ENCODE measurements at places on chromosomes 7 and 10. TPM values are rescaled to one million over a fixed set of nuclear protein-coding genes. Genes with fewer than 3 reads are reported as not detected.

The HEPACAM2 gene
- not detected for total RNA-seq

The DYDC1 gene
- total RNA-seq = not detected

The STEAP2 gene
- not detected for total RNA-seq

The EBLN1 gene
- total RNA-seq = not detected

The PVRIG gene
- 72.8 TPM for total RNA-seq

The TFR2 gene
- total RNA-seq = 9.8 TPM

The PTPRN2 gene
- 2.5 TPM for total RNA-seq

The SPDYE9 gene
- total RNA-seq = not detected

The FAM25G gene
- total RNA-seq = not detected

The ADARB2 gene
- total RNA-seq = 0.37 TPM

The INMT gene
- 5.2 TPM for total RNA-seq

The ACSM6 gene
- not detected for total RNA-seq

The SCART1 gene
- total RNA-seq = 1.6 TPM

The PHF14 gene
- 32.5 TPM for total RNA-seq

The NAT16 gene
- total RNA-seq = not detected

The NME8 gene
- not detected for total RNA-seq

The TYW1B gene
- 3.9 TPM for total RNA-seq

The CRPPA gene
- 1.1 TPM for total RNA-seq

The HOXA10 gene
- total RNA-seq = not detected

The C10orf105 gene
- 0.42 TPM for total RNA-seq

The RET gene
- 2.8 TPM for total RNA-seq

The CPN1 gene
- total RNA-seq = not detected

The BHLHA15 gene
- total RNA-seq = 0.64 TPM

The PNLIPRP1 gene
- not detected for total RNA-seq

The INHBA gene
- total RNA-seq = 0.54 TPM

The DNAJC30 gene
- total RNA-seq = 8.3 TPM

The IMPDH1 gene
- 66.6 TPM for total RNA-seq

The CLDN4 gene
- total RNA-seq = not detected

The NSUN6 gene
- 15.2 TPM for total RNA-seq

The SORCS1 gene
- not detected for total RNA-seq

The GPC2 gene
- 5.6 TPM for total RNA-seq

The PSD gene
- 2.4 TPM for total RNA-seq

The IQUB gene
- 0.10 TPM for total RNA-seq

The CHAT gene
- not detected for total RNA-seq

The ENKUR gene
- 0.12 TPM for total RNA-seq

The ZNF117 gene
- 6.5 TPM for total RNA-seq

The GRM3 gene
- total RNA-seq = not detected

The CCAR1 gene
- total RNA-seq = 74.6 TPM

The SNCG gene
- total RNA-seq = 0.29 TPM

The DMBT1 gene
- not detected for total RNA-seq

The OR2A5 gene
- total RNA-seq = not detected

The ZFYVE27 gene
- total RNA-seq = 33.6 TPM

The INSYN2A gene
- total RNA-seq = not detected

The ST8SIA6 gene
- 1.1 TPM for total RNA-seq

The MRLN gene
- not detected for total RNA-seq

The CCDC71L gene
- 11.6 TPM for total RNA-seq

The GRID2IP gene
- total RNA-seq = 0.10 TPM

The GALNT17 gene
- not detected for total RNA-seq

The TRIM73 gene
- 12.4 TPM for total RNA-seq
